CMK (cell line): ENCODE measurements at places on chromosomes 1 and 21.

GRCh38 chr21:45209046-45209445, 78.6 kb downstream of the POFUT2 start:
- no peak for DNase-seq

GRCh38 chr1:200392625-200393185, 17.1 kb downstream of the ZNF281 start:
- DNase-seq = no peak

DNA sequence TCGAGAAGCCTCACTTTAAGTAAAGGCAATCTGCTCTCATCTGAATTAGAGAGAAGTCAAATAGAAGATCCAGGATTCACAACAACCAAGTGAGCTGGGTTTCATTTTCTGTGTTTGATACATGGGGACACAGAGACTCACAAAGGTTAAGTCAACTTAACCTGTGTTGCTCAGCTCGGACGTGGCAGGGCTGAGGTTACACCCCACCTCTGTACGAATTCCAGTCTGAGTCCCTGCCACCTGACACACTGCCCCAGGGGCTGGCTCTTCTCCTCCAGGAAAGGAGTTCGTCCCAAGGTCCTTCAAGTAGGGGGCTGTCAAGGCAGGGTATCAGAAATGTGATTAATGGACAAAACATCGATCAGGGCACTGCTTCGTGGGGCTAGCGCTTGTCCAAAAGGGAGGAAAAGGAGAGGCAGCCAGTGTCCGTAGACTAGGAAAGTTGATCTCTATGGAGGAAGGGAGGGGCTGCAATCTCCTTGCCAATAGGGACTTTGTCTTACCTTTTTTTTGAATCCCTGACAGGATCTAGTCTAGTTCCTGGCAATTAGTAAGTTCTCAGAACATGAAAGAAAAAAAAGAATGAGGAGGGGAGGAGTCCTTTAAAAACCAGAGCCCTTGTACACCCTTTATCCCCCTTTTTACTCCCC, 116.4 kb downstream of the CNIH3 start:
- no peak for DNase-seq

- DNase-seq = no peak
These were observed 275.4 kb upstream of the NR5A2 start for GRCh38 chr1:199751962-199752687.

- no peak for DNase-seq
These were observed 247.1 kb upstream of the RAB4A start for GRCh38 chr1:229023651-229024300.

DNA sequence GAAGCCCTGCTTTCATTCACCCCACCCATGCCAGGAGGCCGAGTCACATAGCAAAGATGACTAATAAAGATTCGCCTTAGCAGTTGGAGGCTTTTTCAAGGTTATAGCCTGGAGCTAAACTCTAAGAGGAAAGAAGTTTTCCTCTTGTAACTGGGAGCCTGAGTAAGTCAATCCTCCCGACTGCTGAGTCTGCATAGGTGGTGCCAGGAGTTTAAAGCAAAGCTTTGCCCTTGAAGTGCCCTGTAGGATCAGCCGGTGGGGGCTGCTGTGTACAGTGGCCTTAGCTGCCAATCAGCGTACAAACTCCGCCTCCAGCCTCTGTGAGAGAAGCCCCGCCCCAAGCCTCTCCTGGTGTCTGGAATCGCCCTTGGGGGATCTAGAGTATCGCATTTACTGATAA, 147.5 kb upstream of the SPATA6 start:
- DNase-seq = no peak

- no peak for DNase-seq
These were observed 44.1 kb downstream of the WDR4 start for GRCh38 chr21:42835211-42835610.

- no peak for DNase-seq
These were observed 93.7 kb downstream of the TAS1R2 start for GRCh38 chr1:18765725-18766124.

DNA sequence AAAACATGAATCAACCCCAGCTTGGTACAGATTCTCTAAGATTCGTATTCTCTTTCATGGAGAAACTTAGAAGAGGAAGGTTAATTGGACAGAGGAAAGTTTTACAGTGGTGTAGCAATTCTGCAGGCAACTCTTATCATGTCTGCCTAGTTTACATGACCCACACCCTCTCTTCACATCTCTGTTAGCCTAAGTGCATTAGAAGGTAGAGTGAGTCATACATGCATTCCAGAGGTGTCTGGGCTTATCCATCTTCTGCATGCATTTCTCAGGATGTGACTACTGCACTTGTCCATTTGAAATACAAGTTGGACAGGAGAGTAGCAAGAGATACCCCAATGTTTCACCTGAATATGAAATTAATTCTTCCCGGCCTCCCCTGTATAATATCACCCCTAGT, 578.4 kb upstream of the NCAM2 start:
- DNase-seq = no peak

- DNase-seq = no peak
These were observed 76.4 kb upstream of the SLC45A1 start for GRCh38 chr1:8241417-8242014.

- DNase-seq = peak; percentile 97
These were observed 4.6 kb downstream of the AGTRAP start for GRCh38 chr1:11740258-11741192.

DNA sequence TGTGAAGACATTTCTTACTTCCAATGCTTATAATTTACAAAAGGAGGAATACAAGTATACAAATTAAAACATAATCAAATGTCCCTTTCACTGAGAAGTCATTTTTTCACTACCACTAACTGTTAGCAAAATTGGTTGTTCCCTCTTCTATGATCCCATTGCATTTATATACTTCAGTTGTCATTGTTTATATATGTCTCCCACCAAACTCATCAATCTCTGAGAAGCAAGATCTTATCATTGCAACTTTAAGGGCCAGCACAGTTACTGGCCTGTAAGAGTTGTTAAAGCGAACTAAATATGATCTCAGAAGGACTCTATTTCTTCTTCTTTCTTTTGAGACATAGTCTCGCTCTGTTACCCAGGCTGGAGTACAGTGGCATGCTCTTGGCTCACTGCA, 223.3 kb upstream of the DMRTA2 start:
- no peak for DNase-seq

DNA sequence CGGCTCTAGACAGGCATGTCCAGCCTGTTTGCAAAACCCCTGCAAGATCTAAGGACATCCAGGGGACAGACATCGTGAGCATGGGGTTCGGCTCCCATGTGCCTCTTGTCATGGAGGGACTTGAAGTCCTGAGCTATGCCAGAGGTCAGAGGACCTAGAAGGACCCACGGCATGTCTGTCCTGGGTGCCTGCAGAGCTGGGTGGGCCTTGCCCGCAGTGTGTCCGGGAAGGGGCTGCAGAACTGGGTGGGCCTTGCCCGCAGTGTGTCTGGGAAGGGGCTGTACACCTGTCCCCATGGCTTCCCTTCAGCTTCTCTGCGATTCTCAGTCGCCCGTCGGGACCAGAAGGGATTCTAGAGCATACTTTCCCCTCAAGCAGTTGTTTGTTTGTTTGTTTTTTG, 20.0 kb upstream of the TRAPPC10 start:
- no peak for DNase-seq

DNA sequence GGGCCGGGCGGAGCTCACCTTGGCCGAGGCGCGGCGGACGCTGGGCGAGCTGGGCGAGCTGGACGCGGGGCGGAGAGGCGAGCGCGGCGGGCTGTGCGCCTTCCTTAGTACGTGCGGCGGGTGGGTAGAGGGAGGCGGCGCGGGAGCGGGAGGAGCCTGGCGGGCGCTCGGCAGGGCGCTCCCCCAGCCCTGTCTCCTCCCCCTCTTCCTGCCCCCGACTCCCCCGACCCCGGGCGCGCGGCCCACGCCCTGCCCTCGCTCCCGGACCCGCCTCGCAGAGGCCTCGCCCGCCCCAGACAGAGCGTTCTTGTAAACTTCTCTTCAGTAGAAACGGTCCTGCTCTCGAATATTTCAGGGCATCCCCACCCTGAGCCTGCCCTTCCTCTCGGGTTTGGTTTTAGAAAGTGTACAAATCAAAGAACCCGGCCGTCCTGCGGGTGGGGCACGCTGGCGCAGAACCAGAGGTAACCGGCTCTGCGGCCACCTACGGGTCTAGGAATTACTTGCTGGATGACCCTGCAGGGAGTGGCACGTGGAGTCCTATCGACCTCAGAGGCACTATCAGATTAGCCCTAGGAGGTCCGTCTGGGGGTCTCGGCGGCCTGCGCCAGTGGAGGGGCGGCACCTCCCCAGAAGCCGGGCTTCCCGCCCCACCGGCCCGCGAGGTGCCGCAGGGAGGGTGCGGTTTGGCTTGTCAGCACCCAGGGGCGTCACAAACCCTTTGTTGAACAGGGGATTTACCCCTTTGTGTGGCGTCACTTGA, at the start of gene S100A10:
Gene S100A10, minus strand, starts transcription at position 126 of the 763 bp plus-strand sequence. CDS start 7,629 bp downstream, outside the sequence.
- peak; percentile 47 for DNase-seq

GRCh38 chr1:227170361-227171166, 147.7 kb downstream of the CDC42BPA start:
- peak; percentile 24 for DNase-seq

DNA sequence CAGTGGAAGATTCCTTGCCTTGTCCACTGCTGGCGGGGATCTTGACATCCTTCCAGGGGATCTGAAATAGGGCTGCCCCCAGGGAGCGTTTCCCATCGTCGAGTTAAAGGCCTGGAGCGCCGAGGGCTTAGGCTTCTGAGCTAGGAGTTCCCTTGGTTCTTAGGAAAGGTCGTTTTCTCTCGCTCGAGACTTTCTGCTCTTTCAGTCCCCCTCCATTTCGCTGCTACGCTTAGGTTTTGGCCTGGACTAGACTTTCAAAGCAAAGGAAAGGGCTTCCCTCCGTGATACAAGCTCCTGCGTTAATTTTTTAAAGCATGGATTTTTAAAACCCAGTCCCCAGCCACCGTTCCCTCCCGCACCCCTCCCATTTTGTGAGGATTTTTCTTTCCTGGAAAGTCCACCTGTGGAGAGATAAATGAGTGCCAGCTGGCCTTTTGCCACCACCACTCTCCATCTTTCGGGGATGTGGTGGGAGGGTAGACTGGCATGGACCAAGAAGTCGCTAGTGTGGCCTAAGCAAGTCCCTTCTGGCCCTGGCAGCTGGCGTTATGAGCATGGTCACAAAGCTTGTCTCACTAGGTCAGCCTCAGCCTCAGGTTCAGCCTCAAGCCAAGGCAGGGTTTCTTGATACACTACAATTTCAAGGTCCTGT, 9.2 kb downstream of the NR5A2 start:
- no peak for DNase-seq

- DNase-seq = no peak
These were observed 5.9 kb downstream of the FNDC10 start for GRCh38 chr1:1593834-1594601.

- no peak for DNase-seq
These were observed 397.9 kb downstream of the NPHP4 start for GRCh38 chr1:5594056-5594956.

DNA sequence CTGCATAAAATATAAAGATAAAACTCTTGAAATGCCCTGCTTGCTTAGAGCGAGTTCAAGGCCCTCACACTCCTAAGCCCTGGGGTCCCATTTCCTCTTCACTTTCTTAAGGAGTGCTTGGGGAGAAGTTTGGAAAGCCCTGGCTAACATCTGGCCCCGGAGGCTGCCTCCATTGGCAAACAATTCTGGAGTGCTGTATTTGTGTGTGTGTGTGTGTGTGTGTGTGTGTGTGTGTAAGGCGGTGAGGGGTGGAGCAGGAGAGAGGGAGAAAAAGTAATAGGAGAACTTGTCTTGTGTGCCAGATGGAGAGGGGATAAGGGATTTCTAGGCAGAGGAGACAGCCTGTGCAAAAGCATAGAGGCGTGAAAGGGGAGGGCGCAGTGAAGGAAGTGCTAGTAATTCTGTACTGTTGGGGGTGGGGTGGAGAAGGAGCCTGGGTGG, 578 bp upstream of the TRIM62 start:
- no peak for DNase-seq

DNA sequence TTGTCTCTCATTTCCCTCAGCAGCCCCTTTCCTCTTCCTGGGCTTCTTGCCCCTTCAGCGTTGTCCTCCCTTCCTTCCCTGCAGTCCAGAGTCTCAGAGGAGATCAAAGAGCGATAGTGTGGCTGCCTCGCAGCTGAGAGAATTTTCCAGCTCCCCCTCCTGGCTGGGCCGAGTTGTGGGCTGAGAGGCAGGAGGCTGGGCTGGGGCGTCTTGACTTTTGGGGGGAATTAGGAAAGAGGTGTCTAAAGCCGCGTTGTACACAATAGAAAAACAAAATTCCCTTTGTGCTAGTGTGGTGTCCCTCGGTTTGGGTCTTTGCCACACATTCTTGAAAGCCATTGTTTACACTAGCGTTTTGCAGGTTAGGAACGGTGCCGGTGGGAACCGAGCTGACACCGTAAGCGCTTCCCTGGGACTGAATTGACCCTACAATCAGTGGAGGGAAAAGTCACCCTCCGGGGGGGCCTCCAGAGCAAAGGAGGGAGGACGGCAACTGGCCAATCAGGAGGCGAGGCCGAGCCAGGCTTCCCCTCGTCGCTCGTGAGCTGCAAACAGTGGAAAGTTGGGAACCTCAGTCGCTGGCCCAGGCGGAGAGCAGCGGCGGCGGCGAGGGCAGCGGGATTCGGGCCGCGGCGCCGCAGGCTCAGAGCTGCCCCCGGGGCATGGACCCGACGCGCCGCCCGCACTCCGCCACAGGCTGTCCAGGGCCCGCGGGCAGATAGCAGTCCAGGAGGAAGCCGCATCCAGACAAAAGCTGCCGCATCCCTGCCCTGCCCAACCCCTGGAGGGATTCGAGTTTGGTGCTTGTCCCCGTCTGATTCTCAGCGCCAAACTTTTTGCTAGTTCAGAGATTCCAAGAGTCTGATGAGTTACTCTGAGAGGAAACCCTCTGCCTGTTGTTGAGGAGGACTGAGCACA, at the start of gene HMCN1:
Gene HMCN1, plus strand, starts transcription at position 574 of the 918 bp plus-strand sequence. CDS start 389 bp downstream, outside the sequence.
- peak; percentile 59 for DNase-seq

- DNase-seq = no peak
These were observed 9.2 kb downstream of the TP53BP2 start for GRCh38 chr1:223836586-223836985.
